Activated CD4-positive, alpha-beta T cell treated with anti-CD3 and anti-CD28 coated beads, Interleukin-2, amount 10 ng/mL, durations not matched to agents 24 days and 14 days (primary cell): ENCODE measurements at places on chromosomes 7 and 10.

DNA sequence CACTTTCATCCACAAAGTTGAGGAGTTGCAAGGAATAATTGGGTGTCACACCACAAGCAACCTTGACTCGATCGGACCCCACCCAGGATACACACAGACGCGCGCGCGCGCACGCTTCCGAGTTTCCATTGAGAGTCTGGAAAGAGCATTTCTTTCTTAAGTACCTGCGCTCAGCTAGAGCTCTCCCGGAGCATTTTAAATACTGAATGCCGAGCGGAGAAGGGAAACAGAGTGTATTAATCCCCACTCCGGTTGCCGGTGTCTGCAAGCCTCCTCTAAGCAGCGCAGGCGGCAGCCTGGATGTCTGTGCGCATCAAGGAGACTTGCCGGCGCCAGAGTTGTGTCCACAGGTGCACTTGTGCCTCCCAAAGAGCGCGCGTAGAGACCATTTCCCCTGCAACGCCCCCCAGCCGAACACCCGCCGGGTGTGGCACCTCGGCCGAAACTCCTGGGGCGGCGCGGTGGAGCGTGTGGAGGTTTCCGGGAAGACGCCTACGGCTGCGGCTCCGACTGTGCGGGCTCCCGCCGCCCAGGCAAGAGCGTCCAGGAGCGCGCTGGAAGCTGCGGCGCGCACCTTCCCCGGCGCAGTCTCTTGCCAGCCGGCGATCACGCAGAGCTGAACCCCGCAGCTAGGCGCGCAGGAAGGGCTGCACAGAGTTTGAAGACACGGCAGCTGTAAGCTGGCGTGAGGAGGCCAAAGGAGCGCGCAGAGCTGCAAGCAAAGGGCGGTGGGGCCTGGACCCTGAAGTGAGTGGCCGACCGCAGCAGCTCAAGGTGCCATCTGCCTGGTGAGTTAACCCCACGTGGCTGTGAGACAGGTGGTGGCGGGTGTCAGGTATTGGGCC lies 1.1 kb upstream of the FEZF1 start:
- H3K36me3 ChIP-seq = peaks cover 4% of the 10 kb centered on the region
- H3K27ac ChIP-seq = peak overlapping the region; percentile 8
- DNase-seq = no peak

DNA sequence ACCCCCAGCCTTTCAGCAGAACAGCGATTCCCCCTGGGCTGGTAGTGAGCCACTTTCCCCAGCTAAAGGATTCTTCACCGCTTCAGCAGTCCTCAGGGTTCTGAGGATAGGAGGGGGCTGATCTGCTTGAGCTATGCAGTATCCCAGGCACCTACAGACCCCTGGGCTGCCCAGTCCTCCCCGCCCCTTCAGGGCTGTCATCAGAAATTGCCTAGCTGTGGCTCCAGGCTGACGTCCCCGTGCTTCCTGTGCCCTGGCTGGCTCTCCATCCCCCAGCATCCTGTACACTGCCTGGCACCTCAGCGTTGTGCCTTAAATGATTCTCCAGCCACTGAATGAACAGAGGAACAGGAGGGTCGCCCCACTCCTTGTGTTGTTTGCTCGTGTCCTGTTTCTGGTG lies 38.4 kb upstream of the CDH23 start:
- H3K27me3 ChIP-seq = no peaks in the 10 kb centered on the region
- H3K36me3 ChIP-seq = peaks cover 4% of the 10 kb centered on the region
- H3K27ac ChIP-seq = no peak overlapping the region
- no peak overlapping the region for H3K4me3 ChIP-seq
- no peaks in the 10 kb centered on the region for H3K4me1 ChIP-seq
- no peak for DNase-seq

GRCh38 chr7:55094092-55094690 lies 75.4 kb downstream of the EGFR start:
- H3K27ac ChIP-seq = no peak overlapping the region
- no peak for DNase-seq
- no peak overlapping the region for H3K4me3 ChIP-seq

GRCh38 chr7:108613147-108613948 lies 43.7 kb downstream of the DNAJB9 start:
- H3K27me3 ChIP-seq = peaks cover 14% of the 10 kb centered on the region
- DNase-seq = peak; percentile 60
- no peak overlapping the region for H3K4me3 ChIP-seq
- no peak overlapping the region for H3K27ac ChIP-seq

GRCh38 chr7:81707196-81707595 lies 62.7 kb downstream of the HGF start:
- H3K27me3 ChIP-seq = no peaks in the 10 kb centered on the region
- H3K4me1 ChIP-seq = no peaks in the 10 kb centered on the region
- H3K27ac ChIP-seq = no peak overlapping the region
- no peak overlapping the region for H3K4me3 ChIP-seq

GRCh38 chr10:72816565-72816964 lies 77.0 kb upstream of the OIT3 start:
- H3K36me3 ChIP-seq = no peaks in the 10 kb centered on the region
- no peak overlapping the region for H3K4me3 ChIP-seq
- no peak overlapping the region for H3K27ac ChIP-seq
- H3K4me1 ChIP-seq = peaks cover 3% of the 10 kb centered on the region
- no peak for DNase-seq

- H3K4me1 ChIP-seq = peaks cover 26% of the 10 kb centered on the region
- H3K27ac ChIP-seq = no peak overlapping the region
- no peaks in the 10 kb centered on the region for H3K27me3 ChIP-seq
- DNase-seq = no peak
Measured at GRCh38 chr7:158869876-158870275, 13.5 kb downstream of the DYNC2I1 start.

- H3K4me1 ChIP-seq = peaks cover 6% of the 10 kb centered on the region
- DNase-seq = no peak
- H3K36me3 ChIP-seq = no peaks in the 10 kb centered on the region
- H3K27me3 ChIP-seq = peaks cover 15% of the 10 kb centered on the region
Measured at GRCh38 chr10:44939691-44940401, 19.8 kb upstream of the RASSF4 start.

- H3K36me3 ChIP-seq = no peaks in the 10 kb centered on the region
- peaks cover 11% of the 10 kb centered on the region for H3K27me3 ChIP-seq
- H3K4me1 ChIP-seq = peaks cover 42% of the 10 kb centered on the region
- H3K4me3 ChIP-seq = no peak overlapping the region
- no peak for DNase-seq
Measured at GRCh38 chr10:103769176-103769575, 86.2 kb downstream of the SH3PXD2A start.

DNA sequence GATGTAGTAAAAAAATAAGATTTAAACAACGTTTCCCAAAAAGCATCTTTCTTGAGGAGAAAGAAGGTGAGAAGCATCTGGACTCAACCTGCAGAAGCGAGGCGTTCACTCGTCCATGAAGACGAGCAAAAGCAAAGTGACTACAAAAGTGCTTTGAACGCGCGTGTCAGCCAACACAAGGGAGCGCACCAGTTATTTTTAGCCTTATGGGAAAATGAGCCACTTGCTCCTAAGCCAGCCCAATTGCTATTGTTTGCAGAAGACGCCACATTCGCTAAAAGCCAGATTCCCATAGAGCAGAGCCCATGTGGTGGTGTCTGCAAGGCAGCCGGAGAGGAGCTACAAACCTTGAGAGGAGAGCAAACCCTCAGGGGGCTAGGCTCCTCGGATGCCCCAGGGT lies 122.5 kb downstream of the FAM53B start:
- H3K36me3 ChIP-seq = peaks cover 17% of the 10 kb centered on the region
- no peak overlapping the region for H3K27ac ChIP-seq
- H3K4me1 ChIP-seq = peaks cover 10% of the 10 kb centered on the region
- H3K4me3 ChIP-seq = no peak overlapping the region

DNA sequence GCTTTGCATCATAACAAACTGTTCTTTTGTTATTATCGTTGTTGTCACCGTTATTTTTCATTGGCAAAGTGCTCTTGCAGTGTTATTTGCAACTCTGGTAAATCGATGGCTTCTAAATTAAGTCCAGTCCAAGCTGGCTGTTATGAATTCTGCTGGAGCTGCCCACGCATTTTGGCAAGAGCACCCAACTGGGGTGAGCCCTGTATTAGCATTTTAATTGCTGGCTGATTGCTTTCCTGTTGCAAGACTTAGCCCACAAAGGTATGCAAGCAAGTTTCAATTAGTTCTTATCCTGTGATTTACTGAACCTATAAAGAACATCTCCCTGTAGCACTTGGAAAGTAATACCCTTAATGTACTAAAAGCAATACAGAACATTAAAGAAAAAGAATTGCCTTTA lies 226.8 kb downstream of the ACTR3B start:
- H3K4me3 ChIP-seq = no peak overlapping the region

- H3K27me3 ChIP-seq = peaks cover 20% of the 10 kb centered on the region
- H3K36me3 ChIP-seq = no peaks in the 10 kb centered on the region
- H3K4me3 ChIP-seq = no peak overlapping the region
Measured at GRCh38 chr10:122445904-122446303, 8.5 kb upstream of the ARMS2 start.

GRCh38 chr7:138943061-138943460 lies 38.1 kb downstream of the KIAA1549 start:
- no peaks in the 10 kb centered on the region for H3K36me3 ChIP-seq
- no peak overlapping the region for H3K4me3 ChIP-seq
- DNase-seq = no peak
- no peak overlapping the region for H3K27ac ChIP-seq
- H3K4me1 ChIP-seq = no peaks in the 10 kb centered on the region

GRCh38 chr7:7736671-7737070 lies 18.3 kb upstream of the RPA3 start:
- peaks cover 2% of the 10 kb centered on the region for H3K4me1 ChIP-seq
- no peaks in the 10 kb centered on the region for H3K36me3 ChIP-seq
- H3K27me3 ChIP-seq = no peaks in the 10 kb centered on the region
- DNase-seq = no peak
- no peak overlapping the region for H3K27ac ChIP-seq
- H3K4me3 ChIP-seq = no peak overlapping the region

DNA sequence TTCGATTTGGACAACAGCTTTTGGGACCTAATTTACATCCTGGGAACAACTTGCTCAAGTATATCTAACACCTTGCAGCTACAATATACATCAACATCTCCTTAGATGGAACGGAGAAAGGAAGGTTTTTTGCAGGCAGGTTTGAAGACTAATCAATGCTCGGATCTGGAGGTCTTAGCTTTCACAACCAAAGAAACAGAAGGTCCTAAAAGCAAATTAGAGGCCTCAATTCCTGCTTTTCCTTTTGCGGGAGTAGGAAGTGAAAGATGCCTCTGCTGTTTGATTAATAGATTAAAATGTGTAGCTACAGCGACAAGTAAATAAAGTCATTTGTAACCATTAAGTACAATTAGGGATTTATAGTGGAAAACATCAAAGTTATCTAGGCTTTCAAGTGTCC lies 3.7 kb upstream of the SP8 start:
- H3K36me3 ChIP-seq = peaks cover 10% of the 10 kb centered on the region
- peak; percentile 41 for DNase-seq
- H3K27ac ChIP-seq = no peak overlapping the region
- no peak overlapping the region for H3K4me3 ChIP-seq

DNA sequence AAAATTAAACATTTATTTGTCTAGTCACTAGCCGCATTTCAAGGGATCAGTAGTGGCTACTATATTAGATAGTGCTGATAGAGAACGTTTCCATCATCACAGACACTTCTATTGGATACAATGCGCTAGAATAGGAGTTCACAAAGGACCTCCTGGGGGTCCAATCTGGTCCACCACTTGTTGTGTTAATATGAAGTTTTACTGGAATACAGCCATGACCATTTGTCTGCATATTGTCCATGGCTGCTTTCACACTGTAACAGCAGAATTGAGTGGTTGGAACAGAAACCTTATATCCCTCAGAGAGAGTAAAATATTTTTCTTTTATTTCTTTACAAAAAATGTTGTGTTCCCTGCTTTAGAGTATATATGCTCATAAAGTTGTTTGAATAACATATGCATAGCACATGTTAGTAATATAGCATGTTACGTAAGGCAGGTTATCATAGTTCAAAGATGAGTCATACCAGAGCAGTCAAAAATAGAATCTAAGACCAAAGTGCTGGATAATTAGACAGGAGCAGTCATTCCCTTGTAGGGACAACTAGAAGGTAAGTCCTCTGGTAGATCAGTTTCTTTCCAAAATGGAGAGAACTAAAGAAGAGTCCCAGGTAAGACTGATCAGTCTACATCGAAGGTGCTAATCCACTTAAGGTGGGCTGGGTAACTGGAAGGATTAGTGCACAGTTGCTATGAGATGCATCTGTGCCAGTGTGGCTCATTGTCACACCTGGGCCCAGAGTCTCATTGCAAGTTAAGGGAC lies 14.9 kb downstream of the BZW2 start:
- H3K4me3 ChIP-seq = no peak overlapping the region
- no peaks in the 10 kb centered on the region for H3K27me3 ChIP-seq
- peaks cover 20% of the 10 kb centered on the region for H3K4me1 ChIP-seq
- peak overlapping the region; percentile 3 for H3K27ac ChIP-seq
- H3K36me3 ChIP-seq = peaks cover 26% of the 10 kb centered on the region

DNA sequence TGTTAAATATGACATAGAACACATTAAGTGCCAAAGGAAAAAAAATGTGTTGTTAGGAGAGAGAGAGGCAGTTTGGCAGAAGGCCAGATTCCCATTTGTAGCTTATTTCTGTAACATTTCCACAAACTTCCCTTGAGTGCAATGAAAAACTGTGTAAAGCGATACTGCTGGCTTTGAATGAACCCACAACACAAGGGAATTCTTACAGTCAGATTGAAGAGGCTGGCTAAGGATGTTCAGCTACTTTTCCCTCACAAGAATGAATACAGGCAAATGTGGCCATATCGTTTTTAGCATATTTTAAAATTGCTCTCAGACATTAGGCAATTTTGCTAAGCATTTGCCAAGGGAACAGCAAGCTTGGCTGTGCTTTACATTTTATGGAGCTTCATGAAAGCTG lies 614.1 kb upstream of the FZD8 start:
- no peak overlapping the region for H3K4me3 ChIP-seq
- H3K36me3 ChIP-seq = no peaks in the 10 kb centered on the region
- no peak overlapping the region for H3K27ac ChIP-seq
- H3K27me3 ChIP-seq = no peaks in the 10 kb centered on the region
- no peak for DNase-seq

DNA sequence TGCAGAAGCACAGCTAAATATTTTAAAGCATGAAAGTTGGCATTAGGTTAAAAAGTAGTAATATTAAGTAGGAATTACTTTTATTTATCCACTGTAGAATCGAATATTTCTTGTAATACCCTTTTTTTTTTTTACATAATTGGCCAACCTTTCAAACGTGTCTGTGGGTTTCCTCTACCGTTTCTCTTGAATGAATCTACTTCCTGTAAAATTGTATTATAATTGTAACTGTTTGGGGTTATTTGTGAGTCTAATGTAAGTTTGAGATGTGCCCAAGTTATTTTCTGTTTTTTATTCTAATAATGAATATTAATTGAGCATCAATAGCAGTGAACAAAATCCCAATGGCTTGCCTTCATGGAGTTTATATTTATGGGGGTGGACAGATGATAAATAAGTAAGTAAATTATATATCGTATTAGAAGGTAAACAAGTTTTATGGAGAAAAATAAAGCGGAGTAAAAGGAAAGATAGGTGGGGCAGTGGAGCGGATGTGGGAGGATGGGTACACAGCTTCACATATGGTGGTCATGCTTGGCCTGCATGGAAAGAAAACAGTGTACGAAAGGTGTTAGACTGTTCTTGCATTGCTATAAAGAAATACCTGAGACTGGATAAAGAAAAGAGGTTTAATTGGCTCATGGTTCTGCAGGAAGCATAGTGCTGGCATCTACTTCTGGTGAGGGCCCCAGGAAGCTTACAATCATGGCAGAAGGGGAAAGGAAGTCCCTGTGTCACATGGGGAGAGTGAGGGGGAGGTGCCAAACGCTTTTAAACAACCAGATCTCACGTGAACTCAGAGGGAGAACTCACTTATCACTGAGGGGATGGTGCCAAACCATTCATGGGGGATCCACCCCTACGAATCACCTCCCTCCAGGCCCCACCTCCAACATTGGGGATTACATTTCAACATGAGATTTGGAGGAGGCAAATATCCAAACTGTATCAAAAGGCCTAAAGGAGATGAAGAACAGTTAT lies 5.4 kb downstream of the TSPAN13 start:
- peaks cover 36% of the 10 kb centered on the region for H3K27me3 ChIP-seq
- peaks cover 6% of the 10 kb centered on the region for H3K4me1 ChIP-seq
- no peak overlapping the region for H3K4me3 ChIP-seq
- no peak overlapping the region for H3K27ac ChIP-seq
- no peaks in the 10 kb centered on the region for H3K36me3 ChIP-seq
- DNase-seq = no peak
